ENCODE measurements at places on chromosomes 11 and 22.

DNA sequence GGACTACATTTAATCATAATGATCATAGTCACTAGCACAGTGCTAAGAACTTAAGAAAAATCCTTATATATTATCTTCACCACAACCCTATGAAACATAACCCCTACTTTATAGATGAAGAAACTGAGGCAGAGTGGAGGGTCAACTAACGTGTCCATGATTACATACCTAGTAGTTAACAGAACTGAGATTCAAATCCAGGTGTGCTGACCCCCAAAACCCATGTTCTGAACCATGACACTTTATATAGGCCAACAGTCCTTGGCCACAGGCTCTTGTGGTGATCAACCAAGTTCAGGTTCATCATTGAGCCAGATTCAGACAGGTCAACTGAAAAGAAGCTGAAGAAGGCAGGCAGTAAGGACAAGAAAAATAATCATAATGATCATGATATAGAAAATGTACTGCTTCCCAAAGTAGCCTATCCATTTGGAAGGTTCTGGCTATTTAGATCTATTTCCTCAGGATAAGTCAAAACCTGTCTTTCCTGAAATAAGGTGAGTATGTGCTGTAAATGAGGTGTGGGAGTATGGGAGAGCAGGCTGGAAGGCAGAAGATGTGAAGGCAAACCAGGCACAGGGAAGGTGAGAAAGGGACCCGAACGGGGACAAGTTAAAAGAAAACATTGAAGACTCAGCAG is 39.7 kb downstream of the MAPK1 start:
- no peak for DNase-seq

GRCh38 chr11:90779098-90779497 is 556.2 kb upstream of the CHORDC1 start:
- DNase-seq = no peak

GRCh38 chr11:118915941-118916841 is 9.5 kb downstream of the BCL9L start:
- no peak for DNase-seq

GRCh38 chr22:49673048-49673447 is 154.6 kb downstream of the BRD1 start:
- DNase-seq = no peak

- DNase-seq = no peak
These were observed 10.4 kb upstream of the TUB start for GRCh38 chr11:8070417-8071115.
